Tibial nerve (tissue), 4 donors: ENCODE measurements at places on chromosomes 5 and 9. TPM values are rescaled to one million over a fixed set of nuclear protein-coding genes. Genes with fewer than 3 reads are reported as not detected.

The IFNA2 gene
- total RNA-seq: not detected

The TRPM6 gene
- total RNA-seq: 2.9 TPM

The FAM221B gene
- total RNA-seq: not detected

The SPATA9 gene
- total RNA-seq: not detected

The TMEM174 gene
- total RNA-seq: not detected

The HBEGF gene
- total RNA-seq: 28.3 TPM

The SLC36A2 gene
- total RNA-seq: 7.8 TPM

The RNF208 gene
- total RNA-seq: 1.1 TPM

The NUDCD2 gene
- 4.6 TPM for total RNA-seq

The FOXI1 gene
- not detected for total RNA-seq

The PCDHAC1 gene
- total RNA-seq: 3.3 TPM

The ANKRD18A gene
- total RNA-seq: 1.8 TPM

The NFX1 gene
- total RNA-seq: 38.0 TPM

The SLC6A7 gene
- not detected for total RNA-seq

DNA sequence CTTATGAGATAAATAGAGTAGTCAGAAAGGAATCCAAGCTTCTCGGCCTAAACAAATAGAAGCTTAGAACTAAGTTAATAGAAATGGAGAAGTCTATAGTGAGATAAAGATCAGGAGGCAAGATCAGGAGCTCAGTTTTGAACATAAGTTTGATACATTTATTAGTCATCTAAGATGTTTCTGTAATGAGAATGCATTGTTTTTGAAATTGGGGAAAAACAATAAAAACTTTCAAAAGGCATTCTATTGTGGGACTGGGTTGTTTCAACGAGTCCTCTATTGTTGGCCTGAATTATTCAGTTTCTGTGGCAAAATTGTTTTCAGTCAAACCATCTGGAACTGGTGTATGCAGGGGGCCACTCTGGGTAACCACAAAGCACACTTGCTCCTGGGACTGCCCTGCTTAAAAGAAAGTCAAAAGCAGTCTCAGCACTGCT is 181.0 kb upstream of the CLINT1 start:
- DNase-seq: no peak
- H3K4me1 ChIP-seq: no peaks in the 10 kb centered on the region
- no peaks in the 10 kb centered on the region for H3K27me3 ChIP-seq
- H3K36me3 ChIP-seq: no peaks in the 10 kb centered on the region
- no peak overlapping the region for H3K4me3 ChIP-seq

DNA sequence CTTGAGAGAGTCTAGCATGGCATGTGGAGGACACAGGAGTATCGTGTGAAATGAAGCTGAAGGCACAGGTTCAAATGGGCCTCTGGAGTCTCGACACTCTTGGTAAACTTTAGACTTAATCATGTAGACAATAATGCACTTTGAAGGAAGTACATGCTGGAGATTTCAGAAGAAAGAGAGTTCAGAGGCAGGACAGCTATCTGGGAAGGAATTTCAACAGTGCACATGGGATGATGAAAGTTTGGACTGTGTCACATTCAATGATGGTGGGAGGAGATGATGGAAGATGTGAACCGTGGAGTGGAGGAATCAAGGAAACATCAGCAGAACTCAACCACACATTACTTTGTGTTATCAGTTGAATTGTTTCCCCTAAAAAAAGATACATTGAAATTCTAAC is 88.6 kb upstream of the PAPPA start:
- H3K4me3 ChIP-seq: no peak overlapping the region
- no peaks in the 10 kb centered on the region for H3K4me1 ChIP-seq
- no peak overlapping the region for H3K27ac ChIP-seq
- DNase-seq: no peak

- no peaks in the 10 kb centered on the region for H3K27me3 ChIP-seq
- no peak overlapping the region for H3K27ac ChIP-seq
- DNase-seq: no peak
- no peak overlapping the region for H3K4me3 ChIP-seq
Observed at GRCh38 chr9:89788434-89788833, 183.6 kb downstream of the GADD45G start.

DNA sequence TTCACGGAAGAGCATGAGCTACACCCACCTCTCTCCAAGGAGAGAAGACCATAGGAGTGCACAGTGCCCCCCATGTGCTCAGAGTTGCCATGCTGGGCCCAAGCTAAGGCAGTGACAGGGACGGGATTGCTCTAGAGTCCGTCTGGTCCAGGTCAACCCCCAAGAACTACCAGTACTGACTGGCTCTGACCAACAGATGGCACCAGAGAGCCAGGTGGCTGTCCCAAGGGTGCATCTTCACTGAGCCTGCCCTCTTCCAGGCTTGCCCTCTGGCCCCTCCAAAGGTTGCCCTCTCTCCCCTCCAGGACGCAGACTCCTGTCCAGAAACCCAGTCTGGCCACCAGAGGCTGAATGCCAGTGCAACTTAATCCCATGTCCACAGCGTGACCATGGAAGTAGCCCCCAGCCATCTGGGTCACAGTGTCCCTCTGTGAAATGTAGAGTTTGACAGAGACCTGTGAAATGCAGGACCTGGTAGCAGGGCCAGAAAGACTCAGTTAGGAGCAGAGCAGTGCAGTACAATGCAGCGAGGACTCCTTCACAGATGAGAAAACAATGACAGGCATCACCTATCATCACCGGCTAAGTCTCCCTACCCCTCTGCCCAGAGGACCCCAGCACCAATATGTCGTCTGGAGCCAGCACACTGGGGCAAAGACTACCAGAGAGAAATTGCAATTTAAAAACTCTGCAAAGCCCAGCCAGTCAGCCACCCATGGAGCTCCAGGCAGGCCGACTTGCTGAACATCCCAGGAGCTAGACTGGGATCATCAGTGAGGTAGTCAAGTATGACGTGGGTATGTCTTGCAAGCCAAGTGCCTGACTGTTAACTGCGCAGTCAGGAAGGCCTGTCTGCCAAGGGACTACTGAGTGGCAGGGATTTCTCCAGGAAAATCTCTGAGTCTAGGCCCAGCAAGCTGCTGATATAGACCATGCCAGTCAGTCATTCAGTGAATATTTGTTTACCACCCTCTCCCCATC is 7.7 kb upstream of the SKP1 start:
- no peaks in the 10 kb centered on the region for H3K36me3 ChIP-seq
- H3K4me3 ChIP-seq: no peak overlapping the region
- H3K27me3 ChIP-seq: no peaks in the 10 kb centered on the region
- DNase-seq: peak; percentile 70
- no peaks in the 10 kb centered on the region for H3K4me1 ChIP-seq
- no peak overlapping the region for H3K27ac ChIP-seq

GRCh38 chr9:74444369-74444768 is 52.8 kb upstream of the RORB start:
- H3K4me1 ChIP-seq: no peaks in the 10 kb centered on the region
- no peak overlapping the region for H3K27ac ChIP-seq
- H3K4me3 ChIP-seq: no peak overlapping the region
- H3K36me3 ChIP-seq: no peaks in the 10 kb centered on the region
- no peak for DNase-seq

GRCh38 chr5:57878301-57878722 is 395.7 kb upstream of the ACTBL2 start:
- H3K27me3 ChIP-seq: no peaks in the 10 kb centered on the region
- H3K4me3 ChIP-seq: no peak overlapping the region
- H3K36me3 ChIP-seq: no peaks in the 10 kb centered on the region
- H3K27ac ChIP-seq: no peak overlapping the region

DNA sequence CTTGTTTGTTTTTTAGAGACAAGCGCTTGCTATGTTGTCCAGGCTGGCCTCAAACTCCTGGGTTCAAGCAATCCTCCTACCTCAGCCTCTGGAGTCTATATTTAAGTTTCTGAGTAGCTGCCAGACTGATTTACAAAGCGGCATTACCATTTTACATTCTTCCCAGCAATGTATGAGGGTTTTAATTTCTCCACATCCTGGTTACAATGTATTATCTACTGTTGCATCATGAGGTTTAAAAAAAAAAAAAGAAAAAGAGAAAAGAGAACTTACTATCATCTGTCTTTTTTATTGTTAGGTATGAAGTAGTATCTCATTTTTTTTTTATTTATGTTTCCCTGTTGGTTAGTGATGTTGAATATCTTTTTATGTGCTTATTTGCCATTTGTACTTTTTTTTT is 18.9 kb upstream of the CLINT1 start:
- no peaks in the 10 kb centered on the region for H3K27me3 ChIP-seq
- H3K36me3 ChIP-seq: no peaks in the 10 kb centered on the region
- H3K4me1 ChIP-seq: no peaks in the 10 kb centered on the region
- H3K27ac ChIP-seq: no peak overlapping the region
- H3K4me3 ChIP-seq: no peak overlapping the region

DNA sequence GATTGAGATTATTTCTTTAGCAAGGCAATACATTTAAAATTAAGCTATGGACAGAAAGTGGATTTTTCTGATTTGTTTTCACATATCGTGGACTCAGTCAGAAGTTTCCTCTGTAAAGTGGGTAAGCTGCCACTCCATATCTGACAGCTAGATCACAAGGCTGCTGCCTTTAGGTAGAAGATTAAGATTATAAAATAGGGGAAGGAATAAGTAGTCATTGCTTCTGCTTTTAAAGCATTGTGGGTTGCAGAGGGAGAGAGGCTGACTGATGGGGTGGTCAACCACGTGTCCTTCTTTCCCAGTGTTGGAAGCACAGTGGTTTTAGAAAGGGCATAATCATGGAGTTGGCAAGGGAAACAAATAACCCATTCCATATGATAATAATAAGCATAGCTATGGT is 74.3 kb upstream of the MOCS2 start:
- H3K27me3 ChIP-seq: no peaks in the 10 kb centered on the region
- H3K36me3 ChIP-seq: no peaks in the 10 kb centered on the region
- no peak for DNase-seq
- no peak overlapping the region for H3K4me3 ChIP-seq
- no peak overlapping the region for H3K27ac ChIP-seq

DNA sequence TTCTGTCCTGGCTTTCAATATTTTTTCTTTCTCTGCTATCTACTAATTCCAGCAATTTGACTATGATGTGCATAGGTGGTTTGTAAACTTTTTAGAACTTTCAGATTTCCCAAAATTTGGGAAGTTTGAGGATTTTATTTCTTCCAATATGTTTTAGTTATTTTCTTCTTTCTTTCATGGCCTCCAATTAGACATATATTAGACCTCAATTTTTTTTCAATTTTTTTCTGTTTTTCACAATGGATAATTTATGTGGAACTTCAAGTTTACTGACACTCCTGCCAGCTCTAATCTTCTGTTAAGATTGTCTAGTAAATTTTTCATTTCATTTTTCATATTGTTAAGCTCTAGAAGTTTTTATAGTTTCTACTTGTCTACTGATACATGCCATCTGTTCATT is 163.3 kb downstream of the SAXO1 start:
- DNase-seq: no peak
- no peak overlapping the region for H3K27ac ChIP-seq
- H3K4me1 ChIP-seq: no peaks in the 10 kb centered on the region
- no peaks in the 10 kb centered on the region for H3K36me3 ChIP-seq
- H3K27me3 ChIP-seq: no peaks in the 10 kb centered on the region

DNA sequence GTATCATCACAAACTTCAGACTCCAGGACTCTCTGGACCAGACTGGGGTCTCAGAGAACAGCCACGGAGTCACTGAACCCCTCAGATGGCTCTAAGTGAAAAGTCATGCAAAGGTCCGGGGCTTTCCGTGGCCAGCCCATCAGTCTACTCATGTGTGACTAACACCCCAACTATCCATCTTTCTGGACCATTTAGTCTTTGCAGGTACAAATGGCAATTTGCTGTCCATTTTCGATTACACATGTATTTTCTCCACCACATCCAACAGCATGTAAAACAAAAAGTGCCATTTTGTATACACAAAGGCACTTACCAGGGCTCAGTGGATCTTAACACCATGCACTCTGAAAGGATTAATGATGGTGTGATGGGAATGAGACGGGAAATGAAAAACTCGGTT is 387.7 kb downstream of the BNC2 start:
- H3K36me3 ChIP-seq: no peaks in the 10 kb centered on the region
- H3K27me3 ChIP-seq: no peaks in the 10 kb centered on the region
- H3K4me1 ChIP-seq: no peaks in the 10 kb centered on the region
- H3K4me3 ChIP-seq: no peak overlapping the region
- no peak for DNase-seq

- H3K4me3 ChIP-seq: no peak overlapping the region
- peak overlapping the region; percentile 51 for H3K27ac ChIP-seq
- H3K27me3 ChIP-seq: no peaks in the 10 kb centered on the region
- H3K36me3 ChIP-seq: peaks cover 53% of the 10 kb centered on the region
Observed at GRCh38 chr5:172910828-172911627, 48.2 kb upstream of the RPL26L1 start.

GRCh38 chr9:12730198-12730597 is 37.0 kb downstream of the TYRP1 start:
- DNase-seq: no peak
- no peaks in the 10 kb centered on the region for H3K4me1 ChIP-seq
- no peaks in the 10 kb centered on the region for H3K36me3 ChIP-seq

GRCh38 chr9:134028575-134029247 is 3.4 kb downstream of the BRD3OS start:
- DNase-seq: no peak
- no peak overlapping the region for H3K27ac ChIP-seq
- H3K36me3 ChIP-seq: no peaks in the 10 kb centered on the region
- no peaks in the 10 kb centered on the region for H3K4me1 ChIP-seq
- H3K27me3 ChIP-seq: no peaks in the 10 kb centered on the region
- H3K4me3 ChIP-seq: no peak overlapping the region

DNA sequence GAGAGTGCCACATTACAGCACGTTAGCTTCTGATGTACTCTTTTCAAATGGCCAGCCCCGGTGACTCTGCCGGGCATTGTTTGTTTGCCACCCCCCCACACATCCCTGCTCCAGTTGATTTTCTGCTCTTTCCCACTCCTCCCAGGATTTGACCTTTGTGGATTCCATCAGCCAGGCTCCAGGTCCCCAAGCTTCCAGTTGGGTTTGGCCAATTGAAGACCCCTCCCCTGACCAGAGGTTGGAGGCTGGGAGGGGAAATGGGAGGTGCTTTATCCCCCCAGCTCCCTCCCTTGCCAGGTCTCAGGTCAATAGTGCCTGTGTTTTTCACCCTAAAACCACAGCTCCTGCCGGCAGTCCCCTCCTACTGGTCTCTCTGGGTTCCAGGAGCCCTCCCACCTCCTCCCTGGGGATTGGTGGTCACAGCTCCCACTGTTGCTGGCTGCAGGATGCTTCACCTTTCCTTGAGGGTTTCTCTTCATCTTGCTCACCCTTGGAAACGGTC is 34.9 kb downstream of the IRF1 start:
- peak overlapping the region; percentile 80 for H3K27ac ChIP-seq
- H3K27me3 ChIP-seq: no peaks in the 10 kb centered on the region
- H3K36me3 ChIP-seq: no peaks in the 10 kb centered on the region
- no peak overlapping the region for H3K4me3 ChIP-seq
- DNase-seq: no peak

- no peak overlapping the region for H3K4me3 ChIP-seq
- no peak for DNase-seq
- no peaks in the 10 kb centered on the region for H3K4me1 ChIP-seq
- no peaks in the 10 kb centered on the region for H3K36me3 ChIP-seq
Observed at GRCh38 chr9:101311758-101312420, 72.9 kb downstream of the BAAT start.

- DNase-seq: no peak
- H3K27ac ChIP-seq: no peak overlapping the region
- peaks cover 7% of the 10 kb centered on the region for H3K4me1 ChIP-seq
- H3K36me3 ChIP-seq: no peaks in the 10 kb centered on the region
Observed at GRCh38 chr5:40775846-40776657, 20.3 kb upstream of the TTC33 start.
